WTC11 (cell line): ENCODE measurements at places on chromosomes 4 and X. TPM values are rescaled to one million over a fixed set of nuclear protein-coding genes. Genes with fewer than 3 reads are reported as not detected.

Gene C1GALT1C1
- total RNA-seq = 12.9 to 17.0 TPM (median 15.5 TPM) in 3 replicates

DNA sequence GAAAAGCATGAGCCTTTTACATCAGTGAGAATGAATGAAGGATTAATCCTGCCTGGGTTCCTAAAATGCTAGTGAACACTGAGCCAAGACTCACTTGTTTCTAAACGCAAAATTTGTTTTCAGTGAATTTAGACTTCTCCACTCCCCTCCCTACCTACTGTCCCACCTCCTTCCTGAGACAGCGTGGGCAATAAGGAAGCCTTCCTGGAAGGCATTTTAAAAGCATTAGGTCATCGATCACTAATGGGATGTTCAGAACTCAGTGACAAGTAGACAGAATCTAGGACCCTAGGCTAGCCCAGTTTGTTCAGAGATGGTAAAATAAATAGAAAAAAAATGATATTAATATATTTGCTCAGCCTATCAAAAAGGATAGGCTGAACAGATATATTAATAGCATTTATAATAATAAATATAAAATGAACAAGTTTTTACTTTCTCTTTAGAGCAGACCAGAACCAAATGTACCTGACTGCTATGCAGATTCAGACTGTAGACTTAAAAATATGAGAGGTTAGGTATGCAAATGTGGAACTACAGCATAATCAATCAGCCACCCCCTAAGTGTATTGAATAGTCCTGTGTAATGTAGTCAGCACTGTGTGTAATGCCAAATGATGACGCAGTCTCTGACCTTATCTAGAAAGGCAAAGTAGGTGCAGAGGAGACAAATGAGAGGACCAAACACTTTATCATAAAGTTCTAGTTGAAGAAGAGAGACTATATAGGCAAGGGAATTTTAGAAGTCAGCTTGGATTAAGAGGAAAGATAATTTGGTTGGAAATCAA is 331.1 kb downstream of the GPAT3 start:
- DNase-seq = no peak

DNA sequence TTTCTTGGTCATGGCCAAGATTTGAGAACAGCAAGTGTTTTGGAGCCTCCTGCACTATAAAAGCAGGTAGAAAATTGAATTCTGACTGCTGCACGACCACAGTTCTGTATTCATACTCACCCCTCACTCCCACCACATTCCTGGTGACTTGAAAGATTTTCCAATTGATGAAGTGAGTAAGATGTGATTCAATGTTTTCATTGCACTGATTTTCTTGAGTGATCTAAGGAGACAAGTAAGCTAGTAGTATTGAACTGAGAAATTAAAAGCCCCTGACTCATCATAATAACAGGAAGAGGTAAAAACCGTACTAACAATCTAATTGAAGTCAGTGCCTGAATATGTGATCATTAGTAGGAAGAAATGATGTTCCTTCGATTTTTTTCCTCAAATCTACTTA is 6.1 kb upstream of the SEC24D start:
- DNase-seq = no peak

- peak; percentile 78 for DNase-seq
Measured at GRCh38 chr4:24912252-24913118, at the start of gene CCDC149. TSS of gene CCDC149 (minus strand) at chr4:24913042. CDS start at chr4:24912864, 178 bp downstream.

DNA sequence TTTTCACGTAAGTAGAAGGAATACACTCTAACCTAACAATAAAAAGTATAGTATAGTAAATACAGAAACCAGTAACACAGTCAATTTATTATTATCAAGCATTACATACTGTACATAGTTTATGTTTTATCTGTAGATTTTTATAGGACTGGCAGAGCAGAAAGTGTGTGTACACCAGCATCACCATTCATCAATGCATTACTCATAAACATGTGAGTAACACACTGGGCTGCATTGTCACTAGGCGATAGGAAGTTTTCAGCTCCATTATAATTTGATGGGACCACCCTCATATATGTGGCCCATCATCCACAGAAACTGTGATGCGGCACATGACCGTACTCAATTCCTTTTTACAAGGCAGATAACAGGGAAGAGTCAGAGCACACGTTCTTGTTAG is 137.8 kb upstream of the RBPJ start:
- no peak for DNase-seq

Gene FLNA
- 914 to 1,017 TPM (median 992 TPM) in 3 replicates for total RNA-seq

- no peak for DNase-seq
Measured at GRCh38 chr4:24809815-24810405, 14.5 kb downstream of the SOD3 start.

DNA sequence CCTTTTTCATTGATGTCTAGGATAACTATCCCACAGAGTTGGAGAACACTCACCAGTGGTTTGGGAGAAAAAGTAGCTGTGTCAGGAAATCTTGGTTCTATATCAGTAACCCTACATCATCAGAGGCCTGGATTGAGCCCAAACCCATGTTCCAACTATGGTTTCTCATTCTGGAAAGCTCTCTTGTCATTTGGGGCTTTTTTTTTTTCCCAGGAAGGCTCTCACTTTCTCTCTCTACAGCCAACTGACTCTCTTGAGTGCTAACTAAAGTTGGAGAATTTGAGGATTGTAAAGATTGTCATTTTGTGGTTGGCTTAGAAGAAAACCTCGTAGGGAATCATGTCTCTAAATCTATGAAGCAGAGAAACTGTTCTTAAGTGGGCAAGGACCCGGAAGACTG is 228.2 kb upstream of the DIPK2B start:
- DNase-seq = no peak

GRCh38 chr4:78776079-78776728 is at the start of gene BMP2K:
TSS of gene BMP2K (plus strand) at chr4:78776350. CDS start at chr4:78776544, 194 bp downstream.
- peak; percentile 82 for DNase-seq

GRCh38 chrX:43870758-43871419 is 11.4 kb downstream of the MAOB start:
- no peak for DNase-seq

DNA sequence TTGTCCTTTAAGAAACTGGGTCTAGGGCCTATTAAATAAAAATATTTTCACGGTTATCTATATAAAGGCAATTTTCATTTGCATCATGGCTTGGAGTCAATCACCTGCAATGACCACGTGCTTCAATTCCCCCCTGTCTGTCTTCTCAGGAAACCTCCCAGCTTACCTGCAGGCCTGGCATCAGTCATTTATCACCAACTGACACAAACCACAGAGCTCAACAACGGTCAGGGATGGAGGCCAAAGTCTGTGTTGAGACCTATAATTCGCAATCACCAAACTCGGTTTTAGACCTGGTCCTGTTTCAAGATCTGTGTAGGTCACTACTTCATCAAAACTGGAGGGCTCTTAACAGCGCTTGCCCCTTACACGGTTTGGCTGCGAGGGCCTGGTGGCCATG is 1.9 kb downstream of the SLC9A7 start:
- no peak for DNase-seq

- no peak for DNase-seq
Measured at GRCh38 chr4:48462363-48462762, 20.8 kb upstream of the SLC10A4 start.

DNA sequence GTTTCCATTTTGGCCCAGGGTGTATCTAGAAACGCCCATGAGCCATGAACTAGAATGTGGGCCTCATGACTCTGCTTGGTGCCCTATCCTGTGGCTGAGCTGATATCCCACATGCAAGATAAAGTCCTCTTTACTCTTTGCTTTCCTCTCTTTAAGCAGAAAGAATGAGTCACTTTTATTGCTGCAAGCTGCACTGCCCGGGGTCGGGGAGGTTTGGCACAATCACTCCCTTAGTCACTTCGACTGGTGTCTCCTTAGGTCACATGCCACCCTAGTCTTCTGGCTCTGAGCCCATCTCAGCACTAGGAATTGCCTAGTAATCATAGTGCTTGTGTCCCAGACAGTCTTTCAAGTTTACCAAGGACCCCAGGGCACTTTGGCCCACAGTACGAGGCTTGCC is 75.1 kb upstream of the CXorf66 start:
- DNase-seq = no peak

Gene PPP2R3B
- total RNA-seq = 103 to 130 TPM (median 107 TPM) in 3 replicates

GRCh38 chr4:158450741-158451140 is 70.9 kb upstream of the RXFP1 start:
- no peak for DNase-seq

Gene PLAC8
- total RNA-seq = 1.4 to 3.1 TPM (median 1.6 TPM) in 3 replicates

DNA sequence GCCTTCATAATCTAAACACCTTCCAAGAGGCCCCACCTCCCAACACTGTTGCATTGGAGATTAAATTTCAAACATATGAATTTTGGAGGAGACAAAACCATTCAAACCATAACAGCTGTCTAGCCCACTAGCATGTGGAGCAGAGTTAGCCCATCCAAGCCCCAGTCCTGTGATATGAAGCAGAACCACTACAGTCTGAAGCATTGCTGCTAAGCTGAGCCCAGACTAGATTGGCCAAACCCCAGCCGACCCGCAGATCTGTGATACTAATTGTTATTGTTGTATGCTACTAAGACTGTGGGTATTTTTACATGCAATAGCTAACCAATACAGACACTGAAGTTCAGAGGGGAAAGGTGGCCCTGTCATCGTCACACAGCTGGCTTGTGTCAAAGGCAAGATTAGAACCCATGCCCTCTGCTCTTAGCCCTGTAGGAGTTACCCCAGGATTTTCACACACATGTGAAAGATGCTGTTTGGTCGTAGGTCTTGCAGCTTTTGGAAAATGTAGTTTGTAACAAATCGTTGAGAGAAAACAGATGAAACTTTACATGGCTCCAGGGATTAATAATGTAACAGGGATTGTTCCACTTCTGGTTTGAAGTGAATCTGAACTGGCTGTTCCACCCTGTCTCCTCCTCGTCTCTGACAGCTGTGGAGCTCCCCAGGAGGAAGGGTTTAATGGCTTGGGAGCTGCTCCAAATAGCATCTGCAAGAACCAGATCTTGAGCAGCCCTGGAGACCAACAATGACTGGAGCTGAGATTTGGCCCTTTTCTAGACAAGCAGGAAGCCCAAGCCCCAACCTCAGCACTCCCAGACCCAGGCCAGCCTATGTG is 517.5 kb downstream of the MID1IP1 start:
- no peak for DNase-seq

GRCh38 chr4:153247116-153247490 is 42.9 kb downstream of the TRIM2 start:
- DNase-seq = no peak

DNA sequence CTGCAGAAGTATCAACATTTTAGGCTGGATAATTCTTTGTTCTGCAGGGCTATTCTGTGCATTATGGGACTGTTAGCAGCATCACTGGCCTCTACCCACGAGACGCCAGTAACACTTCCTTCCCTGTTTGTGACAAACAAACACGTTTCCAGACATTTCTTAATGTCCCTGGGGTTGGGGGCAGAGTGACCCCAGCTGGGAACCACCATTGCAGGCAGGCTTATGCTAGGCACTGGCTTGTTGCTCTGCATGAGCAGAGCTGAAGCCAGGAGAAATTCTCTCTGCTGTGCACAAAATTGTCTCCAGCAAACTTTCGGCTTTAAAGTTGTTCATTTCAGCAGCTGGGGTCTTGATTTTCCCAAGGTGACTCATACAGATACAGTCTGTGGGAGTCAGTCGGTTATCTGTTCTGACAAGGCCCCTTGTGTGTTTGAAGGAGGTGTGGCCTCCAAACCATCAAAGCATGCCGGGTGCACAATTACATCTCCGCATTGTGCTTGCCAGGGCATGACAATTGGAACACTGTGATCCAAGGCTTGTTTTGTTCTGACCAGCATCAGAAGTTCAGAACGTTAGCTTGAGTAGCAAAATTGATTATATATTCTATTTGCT is 156.4 kb upstream of the BOD1L1 start:
- DNase-seq = no peak

Gene LAMP2
- 28.8 to 33.8 TPM (median 31.2 TPM) in 3 replicates for total RNA-seq

GRCh38 chr4:22712529-22712928 is 19.8 kb downstream of the GBA3 start:
- no peak for DNase-seq

DNA sequence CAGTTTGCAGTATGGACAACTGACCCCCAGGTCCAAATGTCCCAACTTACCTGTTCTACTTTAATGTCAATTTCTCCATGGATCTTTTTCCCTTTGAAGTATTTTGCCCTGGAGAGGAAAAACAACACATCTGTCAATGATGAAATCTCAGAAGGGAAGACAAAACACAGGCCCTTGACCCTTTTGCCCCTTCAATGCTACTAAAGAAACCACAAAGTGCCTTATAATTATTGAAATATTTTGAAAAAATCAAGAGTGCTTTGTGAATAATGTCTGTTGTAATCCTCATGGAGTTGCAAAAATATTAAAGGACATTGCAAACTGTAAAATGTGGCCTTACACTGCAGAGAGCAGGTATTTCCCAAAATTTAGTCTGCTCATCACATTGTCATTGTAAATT is 12.6 kb downstream of the SYN1 start:
- no peak for DNase-seq

Gene ANXA3
- 10.7 to 13.3 TPM (median 12.0 TPM) in 3 replicates for total RNA-seq

DNA sequence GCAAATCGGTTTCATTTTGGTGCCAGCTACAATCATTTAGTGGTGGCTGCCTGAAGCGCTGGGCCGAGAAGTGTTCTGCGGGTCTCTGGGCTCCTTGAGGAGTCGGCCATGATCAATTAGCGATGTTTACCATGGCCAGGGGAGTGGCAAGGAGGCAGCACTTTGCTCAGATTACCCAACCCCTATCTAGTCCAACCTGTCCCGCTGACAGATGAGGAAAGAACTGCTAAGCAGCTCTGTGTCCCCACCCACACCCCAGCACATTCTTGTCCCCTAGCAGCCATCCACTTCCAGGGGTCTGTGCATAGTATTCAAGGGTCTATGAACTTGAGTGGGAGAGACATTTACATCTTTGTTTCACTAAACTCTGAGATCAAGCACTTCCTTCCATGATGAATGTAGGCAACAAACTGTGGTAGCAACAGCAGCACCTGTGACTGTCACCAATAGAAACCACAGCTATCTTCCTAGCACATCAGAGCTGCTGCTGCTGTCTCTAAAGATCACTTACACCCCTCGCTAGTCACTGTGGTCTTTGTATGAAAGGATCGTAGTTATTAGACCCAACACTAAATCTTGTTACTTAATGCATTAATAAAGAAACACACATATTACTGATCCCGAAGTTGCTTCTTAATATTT is 331.6 kb downstream of the BCOR start:
- no peak for DNase-seq

Gene PDE5A
- total RNA-seq = 25.6 to 26.4 TPM (median 26.4 TPM) in 3 replicates

GRCh38 chrX:10208953-10209352 is 52.2 kb downstream of the CLCN4 start:
- no peak for DNase-seq

Gene PABPC4L
- 3.6 to 4.1 TPM (median 3.8 TPM) in 3 replicates for total RNA-seq

DNA sequence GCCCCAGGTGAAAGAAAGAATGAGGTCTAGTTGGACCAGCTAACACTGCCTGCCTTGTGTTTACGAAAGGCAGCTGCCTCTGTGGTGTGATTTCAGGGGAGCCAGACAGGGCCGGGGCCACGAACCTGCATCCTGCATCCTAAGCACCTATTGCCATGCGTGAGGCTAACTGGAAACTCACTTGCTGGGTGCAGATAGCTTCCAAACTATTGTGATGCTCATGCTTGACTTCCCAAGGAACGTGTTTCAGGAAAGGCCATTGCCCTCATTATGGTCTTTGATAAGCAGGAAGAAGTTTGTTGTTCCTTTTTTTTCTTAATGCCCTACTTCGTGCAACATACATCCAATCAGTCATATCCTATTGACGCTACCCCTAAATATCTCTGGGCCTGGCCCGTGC is 2.3 kb upstream of the IRF2 start:
- no peak for DNase-seq
